ENCODE measurements at places on chromosomes 5 and 9. TPM values are rescaled to one million over a fixed set of nuclear protein-coding genes. Genes with fewer than 3 reads are reported as not detected.

DNA sequence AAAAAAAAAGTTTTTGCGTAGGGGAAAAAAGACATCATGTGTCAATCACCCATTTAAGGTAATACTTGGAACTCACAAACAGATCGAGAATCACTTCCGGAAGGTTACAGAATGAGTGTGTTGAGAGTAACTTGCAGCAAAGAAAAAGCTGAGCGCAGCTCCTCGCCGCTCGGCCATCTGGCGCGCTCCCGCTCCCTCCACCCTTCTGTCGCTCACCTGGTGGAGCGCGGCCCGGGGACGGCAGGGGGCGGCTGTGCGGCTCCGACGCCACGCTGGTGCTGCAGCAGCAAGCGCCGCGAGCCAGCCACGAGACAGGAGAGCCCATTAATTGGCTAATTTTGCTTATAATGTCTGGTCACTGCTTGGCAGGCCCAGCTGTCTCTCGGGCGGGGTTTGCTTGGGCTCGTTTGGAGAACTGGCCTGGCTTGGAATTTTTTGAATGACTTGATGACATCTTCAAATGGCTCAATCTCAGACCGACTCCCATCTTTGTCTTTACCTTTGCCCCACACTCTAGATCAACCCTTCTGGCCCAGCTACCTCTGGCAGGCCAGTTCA lies 601.8 kb downstream of the CCDC171 start:
- DNase-seq: no peak
- no peak overlapping the region for H3K27ac ChIP-seq
- no peaks in the 10 kb centered on the region for H3K27me3 ChIP-seq
- peak overlapping the region; percentile 10 for H3K4me3 ChIP-seq
- no peaks in the 10 kb centered on the region for H3K36me3 ChIP-seq

DNA sequence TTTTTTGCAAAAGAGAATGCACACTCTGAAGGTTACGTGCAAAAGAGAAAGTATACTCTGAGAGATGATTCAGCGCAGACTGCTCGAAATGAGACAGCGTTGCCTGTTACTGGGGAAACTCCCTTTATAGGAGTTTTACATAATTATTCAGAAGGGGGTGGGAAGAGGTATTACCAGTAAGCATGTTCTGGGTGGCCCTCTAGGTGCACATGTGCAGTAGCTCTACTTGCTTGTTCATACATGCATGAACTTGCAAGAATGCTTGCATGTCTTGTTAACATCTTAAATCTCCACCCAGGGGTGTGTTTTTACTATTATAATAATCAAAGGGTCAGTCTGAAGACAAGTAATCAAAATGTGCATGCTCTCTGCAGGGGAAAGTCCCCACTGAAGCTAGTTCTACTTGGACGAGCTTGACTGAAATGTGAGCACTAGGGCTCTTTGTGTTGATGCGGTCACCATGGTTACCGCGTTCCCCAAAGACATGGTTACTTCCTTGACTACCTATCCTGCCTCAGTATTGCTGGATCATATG lies 75.5 kb downstream of the SGCD start:
- H3K4me1 ChIP-seq: peaks cover 31% of the 10 kb centered on the region
- no peaks in the 10 kb centered on the region for H3K36me3 ChIP-seq
- H3K4me3 ChIP-seq: no peak overlapping the region
- no peak overlapping the region for H3K27ac ChIP-seq
- DNase-seq: no peak
- no peaks in the 10 kb centered on the region for H3K27me3 ChIP-seq

DNA sequence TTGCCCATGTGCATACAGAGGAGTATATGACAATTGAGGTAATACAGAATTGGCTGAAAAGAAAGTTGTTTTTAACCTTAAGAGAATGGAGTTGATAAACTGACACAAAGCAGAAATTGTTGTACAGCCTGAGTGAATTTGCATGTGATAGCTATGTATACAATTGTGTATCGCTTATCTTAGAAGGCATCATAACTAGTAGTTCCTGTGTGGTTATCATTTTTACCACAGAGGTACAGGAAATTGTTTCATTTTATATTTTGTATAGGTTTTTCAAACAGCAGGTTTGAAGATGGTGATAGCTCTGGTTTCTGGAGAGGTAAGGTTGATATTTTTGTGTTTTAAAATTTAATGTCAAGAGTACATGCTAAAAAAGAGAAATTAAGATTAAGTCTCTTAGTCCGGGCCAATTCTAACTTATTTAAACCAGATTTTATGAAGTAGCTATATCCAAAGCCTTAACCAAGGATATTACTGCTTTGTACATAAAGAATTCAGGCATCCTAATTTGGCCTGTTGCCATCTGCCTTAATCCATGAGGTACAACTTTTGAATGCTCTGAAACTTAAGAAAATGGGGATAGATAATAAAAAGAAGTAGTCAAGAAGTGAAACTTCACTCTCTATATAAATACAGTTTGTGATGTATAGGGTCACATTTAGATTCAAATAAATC lies 26.0 kb downstream of the DDX4 start:
- H3K36me3 ChIP-seq: no peaks in the 10 kb centered on the region
- no peak overlapping the region for H3K4me3 ChIP-seq
- H3K27me3 ChIP-seq: no peaks in the 10 kb centered on the region
- no peak for DNase-seq
- no peaks in the 10 kb centered on the region for H3K4me1 ChIP-seq
- no peak overlapping the region for H3K27ac ChIP-seq

- no peaks in the 10 kb centered on the region for H3K36me3 ChIP-seq
- DNase-seq: no peak
- no peak overlapping the region for H3K27ac ChIP-seq
- H3K27me3 ChIP-seq: no peaks in the 10 kb centered on the region
- no peaks in the 10 kb centered on the region for H3K4me1 ChIP-seq
Observed at GRCh38 chr5:96821260-96821916, 13.6 kb upstream of the ERAP1 start.

- no peak overlapping the region for H3K27ac ChIP-seq
- no peaks in the 10 kb centered on the region for H3K36me3 ChIP-seq
- no peak for DNase-seq
- no peaks in the 10 kb centered on the region for H3K27me3 ChIP-seq
Observed at GRCh38 chr5:159412284-159413046, 82.2 kb upstream of the IL12B start.

- no peak overlapping the region for H3K4me3 ChIP-seq
- no peaks in the 10 kb centered on the region for H3K4me1 ChIP-seq
- no peak overlapping the region for H3K27ac ChIP-seq
- DNase-seq: peak; percentile 49
- no peaks in the 10 kb centered on the region for H3K36me3 ChIP-seq
- peaks cover 13% of the 10 kb centered on the region for H3K27me3 ChIP-seq
Observed at GRCh38 chr9:134984372-134985265, 66.9 kb upstream of the FCN1 start.

- H3K36me3 ChIP-seq: no peaks in the 10 kb centered on the region
- no peak overlapping the region for H3K4me3 ChIP-seq
- DNase-seq: no peak
Observed at GRCh38 chr9:19940811-19941535, 152.1 kb upstream of the SLC24A2 start.

DNA sequence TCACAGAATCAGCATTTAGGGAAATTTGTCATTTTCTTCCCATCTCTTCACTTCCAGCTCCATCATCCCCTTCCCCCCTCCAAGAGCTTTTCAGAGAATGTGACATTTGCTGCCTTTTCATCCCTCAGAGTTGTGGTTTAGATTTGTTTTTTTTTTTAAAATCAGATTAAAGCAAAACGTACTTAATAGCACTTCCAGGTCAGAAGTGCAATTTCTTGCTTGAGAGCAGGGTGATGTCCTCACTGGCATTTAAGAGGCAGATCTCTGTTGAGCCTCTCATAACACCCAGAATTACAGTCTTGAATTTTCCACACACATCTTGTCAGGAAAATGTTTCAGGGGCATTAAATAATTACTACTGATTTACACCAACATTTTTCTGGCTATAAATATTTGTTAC lies 236.8 kb upstream of the VLDLR start:
- H3K27ac ChIP-seq: no peak overlapping the region
- H3K27me3 ChIP-seq: no peaks in the 10 kb centered on the region
- H3K4me1 ChIP-seq: no peaks in the 10 kb centered on the region
- DNase-seq: no peak
- no peak overlapping the region for H3K4me3 ChIP-seq

GRCh38 chr5:92906798-92907376 lies 674.1 kb downstream of the NR2F1-AS1 start:
- H3K27me3 ChIP-seq: no peaks in the 10 kb centered on the region
- H3K36me3 ChIP-seq: no peaks in the 10 kb centered on the region
- no peak for DNase-seq
- no peaks in the 10 kb centered on the region for H3K4me1 ChIP-seq
- H3K27ac ChIP-seq: no peak overlapping the region
- H3K4me3 ChIP-seq: no peak overlapping the region

GRCh38 chr9:846852-847251 lies 5.4 kb downstream of the DMRT1 start:
- H3K4me3 ChIP-seq: no peak overlapping the region
- peaks cover 13% of the 10 kb centered on the region for H3K4me1 ChIP-seq
- H3K27ac ChIP-seq: no peak overlapping the region
- DNase-seq: no peak
- H3K36me3 ChIP-seq: no peaks in the 10 kb centered on the region

DNA sequence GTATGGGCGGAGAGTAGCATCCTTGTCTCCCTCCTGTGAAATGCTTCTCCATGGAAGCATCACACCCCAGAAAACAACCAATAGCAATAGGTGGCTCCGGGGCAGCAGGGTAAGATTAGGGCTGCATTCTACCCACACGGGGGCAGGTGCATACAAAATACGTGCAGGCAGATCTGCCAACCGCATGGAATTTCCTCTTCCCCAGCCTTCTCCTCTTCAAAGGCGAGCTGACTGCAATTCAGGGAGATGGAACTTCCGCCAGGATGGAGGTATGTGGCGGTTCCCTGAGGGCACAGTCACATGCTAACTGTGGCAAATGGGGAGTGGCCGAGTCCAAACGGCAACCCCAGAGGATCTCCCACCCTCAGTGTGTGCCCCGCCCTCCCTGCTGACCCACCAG lies 81.5 kb downstream of the LMNB1 start:
- H3K4me1 ChIP-seq: peaks cover 17% of the 10 kb centered on the region
- H3K4me3 ChIP-seq: no peak overlapping the region
- peak overlapping the region; percentile 71 for H3K27ac ChIP-seq
- H3K27me3 ChIP-seq: no peaks in the 10 kb centered on the region

DNA sequence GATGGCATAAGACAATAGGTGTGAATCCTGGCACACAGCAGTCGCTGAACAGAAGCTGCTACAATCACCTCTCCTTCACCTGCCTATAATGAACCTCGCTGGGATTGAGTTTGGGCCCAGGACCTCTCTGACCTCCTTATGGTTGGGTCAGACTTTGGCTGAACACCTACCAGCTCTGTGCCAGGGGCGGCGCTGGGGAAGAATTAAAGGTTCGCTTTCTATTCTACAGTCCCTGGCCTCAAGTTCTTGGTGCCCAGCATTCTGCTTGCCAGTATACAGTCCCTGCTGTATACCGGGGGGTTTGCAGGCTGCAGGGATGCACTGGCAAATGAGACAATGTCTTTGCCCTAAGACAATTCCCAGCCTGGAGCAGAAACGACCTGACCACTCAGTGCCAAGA lies 895 bp upstream of the STRBP start:
- H3K27me3 ChIP-seq: no peaks in the 10 kb centered on the region
- peak overlapping the region; percentile 70 for H3K27ac ChIP-seq
- DNase-seq: no peak

DNA sequence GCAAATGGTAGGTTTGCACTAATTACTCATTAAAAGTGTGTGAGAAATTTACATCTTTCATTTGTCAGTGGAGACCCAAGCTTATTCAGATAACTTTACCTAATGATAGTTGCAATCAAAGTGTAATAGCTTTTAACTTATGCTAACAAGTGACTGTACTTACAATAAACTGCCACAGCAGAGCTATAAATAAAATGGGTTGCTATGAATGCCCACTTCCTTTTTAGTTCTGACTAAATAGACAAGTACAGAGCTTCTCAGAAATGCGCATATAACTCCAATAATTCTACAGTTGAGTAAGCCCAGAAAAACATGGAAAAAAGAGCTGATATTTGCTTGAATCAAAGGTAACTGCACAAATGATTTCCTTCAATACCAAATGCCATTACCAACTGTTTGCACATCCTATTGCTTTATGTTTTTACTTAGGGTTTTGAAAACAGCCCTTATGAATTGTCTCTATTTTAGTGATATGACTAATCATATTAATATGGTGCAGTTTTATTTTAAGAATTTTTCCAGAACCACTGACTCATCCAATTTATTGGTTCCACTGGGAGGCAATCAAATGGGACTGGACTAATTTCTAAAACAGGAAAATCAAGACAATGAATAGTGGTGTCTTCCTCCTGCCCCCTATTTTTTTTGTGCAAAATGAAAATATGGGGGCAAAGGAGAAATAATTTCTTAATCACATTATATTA lies 84.1 kb downstream of the PPP2R2B start:
- H3K36me3 ChIP-seq: no peaks in the 10 kb centered on the region
- H3K27ac ChIP-seq: no peak overlapping the region
- no peak for DNase-seq
- H3K27me3 ChIP-seq: no peaks in the 10 kb centered on the region

DNA sequence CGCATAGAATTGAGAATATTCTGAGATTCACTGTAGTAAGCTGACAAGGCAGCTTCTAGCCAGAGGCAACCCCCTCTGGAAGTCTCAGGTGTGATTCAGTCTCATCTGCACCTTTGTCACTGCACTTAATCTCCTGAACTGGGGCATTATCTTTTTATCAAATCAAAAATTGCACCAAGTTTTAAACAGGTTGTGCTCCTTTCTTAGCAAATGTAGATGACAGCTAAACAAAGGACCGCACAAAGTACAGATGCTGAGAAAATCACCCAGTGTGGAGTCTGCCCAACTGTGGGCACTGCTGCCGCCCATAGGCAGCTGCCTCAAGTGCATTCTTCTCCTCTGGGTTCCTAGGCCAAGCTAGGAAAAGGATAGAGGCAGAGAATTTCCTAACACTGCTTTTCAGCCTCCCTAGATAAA lies 51.1 kb downstream of the STARD4 start:
- DNase-seq: no peak
- no peaks in the 10 kb centered on the region for H3K27me3 ChIP-seq
- H3K36me3 ChIP-seq: no peaks in the 10 kb centered on the region
- H3K4me3 ChIP-seq: no peak overlapping the region
- H3K4me1 ChIP-seq: no peaks in the 10 kb centered on the region

DNA sequence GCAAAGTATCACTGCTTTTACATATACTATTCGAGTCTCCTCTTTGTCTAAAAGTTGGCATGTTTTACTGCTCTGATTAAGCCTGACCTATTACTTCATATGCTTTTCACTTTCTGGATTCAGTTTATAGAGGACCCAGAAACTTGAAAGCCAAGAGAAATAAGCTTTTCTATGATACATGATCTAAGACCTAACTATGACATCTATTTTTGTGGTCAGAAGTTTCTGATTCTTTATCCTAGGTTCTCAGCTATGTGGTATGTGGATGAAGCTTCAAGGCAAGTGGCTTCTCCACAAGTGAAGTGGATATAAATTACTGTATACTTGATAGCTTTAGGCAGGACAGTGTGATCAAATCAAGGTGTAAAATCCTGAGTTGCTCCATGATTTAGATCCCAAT lies 6.3 kb downstream of the EDIL3 start:
- no peak for DNase-seq
- no peak overlapping the region for H3K4me3 ChIP-seq
- H3K27me3 ChIP-seq: no peaks in the 10 kb centered on the region
- H3K36me3 ChIP-seq: no peaks in the 10 kb centered on the region
- peak overlapping the region; percentile 30 for H3K27ac ChIP-seq
- no peaks in the 10 kb centered on the region for H3K4me1 ChIP-seq

PDE4D gene
- total RNA-seq: 289 TPM

MARCOL gene
- not detected for total RNA-seq

CBY3 gene
- not detected for total RNA-seq

PRLR gene
- 0.82 TPM for total RNA-seq

PPP3R2 gene
- not detected for total RNA-seq

GPX8 gene
- total RNA-seq: 15.6 TPM

SERF1B gene
- 38.0 TPM for total RNA-seq

CHSY3 gene
- total RNA-seq: 3.3 TPM

EGFL7 gene
- 75.6 TPM for total RNA-seq

DMRTA1 gene
- 0.83 TPM for total RNA-seq
